ENCODE measurements at places on chromosomes 2 and 18.

GRCh38 chr18:27005589-27005988 is 140.1 kb upstream of the AQP4 start:
- no peak for DNase-seq

DNA sequence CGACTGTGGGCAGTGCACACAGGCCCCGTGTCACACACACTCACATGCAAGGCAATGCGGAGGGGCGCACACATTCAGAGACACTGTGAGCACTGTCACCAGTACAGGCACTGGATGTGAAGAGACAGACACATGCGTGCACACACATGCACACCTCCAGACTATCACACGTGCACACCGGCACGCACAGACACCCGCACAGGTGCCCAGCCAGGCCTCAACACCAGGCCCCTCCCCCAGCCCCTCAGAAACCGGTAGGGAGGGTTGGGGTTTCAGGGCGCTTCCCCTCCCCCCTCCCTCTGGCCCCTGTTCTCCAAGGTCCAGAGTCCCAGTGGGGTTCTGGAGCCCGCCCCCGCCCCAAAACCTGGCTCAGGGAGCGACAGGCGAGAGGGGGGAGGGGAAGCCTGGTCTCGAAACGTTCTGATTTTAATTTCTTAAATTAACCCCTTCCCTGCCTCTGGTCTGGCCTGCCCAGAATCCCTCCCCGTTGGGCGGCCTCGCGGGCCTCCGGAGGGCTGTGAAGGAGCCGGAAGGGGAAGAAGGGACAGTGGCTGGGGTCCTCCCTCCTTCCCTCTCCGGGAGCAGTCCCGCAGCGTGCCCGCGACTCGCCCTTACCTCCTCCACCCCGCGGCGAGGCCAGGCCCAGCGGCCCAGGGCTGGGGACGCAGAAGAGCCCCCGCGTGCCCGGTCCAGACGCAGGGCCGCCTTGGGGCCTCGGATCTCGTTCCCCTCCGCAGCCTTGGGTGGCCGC is 558 bp downstream of the FBXO41 start:
- DNase-seq: no peak

GRCh38 chr2:42789751-42790150 is 2.6 kb downstream of the HAAO start:
- no peak for DNase-seq

- no peak for DNase-seq
These were observed 2.9 kb upstream of the SLC19A3 start for GRCh38 chr2:227720680-227721079.

GRCh38 chr18:47036298-47036874 is 965 bp upstream of the ELOA2 start:
- peak; percentile 62 for DNase-seq

- peak; percentile 50 for DNase-seq
These were observed 139.3 kb downstream of the SETBP1 start for GRCh38 chr18:44819944-44820510.

DNA sequence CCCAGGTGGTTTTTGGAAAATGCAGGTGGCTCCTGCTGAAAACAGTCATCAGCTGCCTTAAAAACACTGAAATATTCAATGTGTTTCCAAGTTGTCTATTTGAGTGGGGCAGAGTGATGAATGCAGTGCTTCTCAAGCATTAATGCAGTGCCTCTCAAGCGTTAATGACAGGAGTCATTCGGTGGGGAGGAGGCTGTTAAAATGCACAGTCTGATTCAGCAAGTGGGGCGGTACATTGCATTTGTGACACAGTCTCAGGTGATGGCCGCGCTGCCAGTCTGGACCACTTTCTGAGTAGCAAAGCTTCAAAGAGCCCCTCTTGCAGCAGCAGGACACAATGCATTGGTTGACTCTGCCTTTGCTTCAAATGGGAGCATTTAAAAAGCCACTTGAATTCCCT is 231.4 kb upstream of the RGPD4 start:
- no peak for DNase-seq

DNA sequence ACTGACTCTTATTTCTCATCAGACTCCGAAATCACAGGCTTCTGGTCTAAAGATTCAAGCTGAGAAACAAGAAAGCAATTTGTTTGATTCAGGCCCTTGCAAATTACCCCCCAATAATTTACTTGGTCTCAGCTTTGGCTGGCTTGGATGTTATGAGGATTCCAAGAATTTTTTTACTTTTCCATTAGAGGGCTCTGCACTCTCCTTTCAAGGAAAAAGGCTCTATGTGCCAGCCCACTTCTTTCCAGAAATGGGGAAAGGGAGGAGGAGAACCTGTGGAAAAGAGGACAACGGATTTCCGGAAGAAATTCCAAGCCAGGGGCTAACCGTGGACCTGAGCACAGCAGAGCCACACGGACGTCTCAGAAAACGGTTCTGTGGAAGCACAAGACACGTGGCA is 44.4 kb downstream of the BCL11A start:
- no peak for DNase-seq

DNA sequence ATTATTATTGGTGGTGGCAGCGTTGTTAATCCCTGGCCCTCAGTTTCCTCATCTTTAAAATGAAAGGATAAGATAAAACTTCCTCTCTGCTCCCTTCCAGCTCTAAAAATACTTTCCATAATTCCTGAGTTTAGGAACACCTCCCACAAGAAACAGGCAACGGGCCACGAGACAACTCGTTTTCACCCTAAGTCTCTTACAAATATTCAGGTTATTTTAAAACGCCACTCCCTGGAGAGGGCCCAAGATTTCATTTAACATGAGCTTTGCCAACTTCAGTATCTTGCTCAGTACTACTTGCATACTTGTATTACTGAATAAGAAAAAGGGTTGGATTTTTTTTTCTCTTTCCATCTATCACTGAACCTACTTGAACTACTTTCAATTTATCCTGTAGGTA is 611.1 kb upstream of the FANCL start:
- DNase-seq: no peak

DNA sequence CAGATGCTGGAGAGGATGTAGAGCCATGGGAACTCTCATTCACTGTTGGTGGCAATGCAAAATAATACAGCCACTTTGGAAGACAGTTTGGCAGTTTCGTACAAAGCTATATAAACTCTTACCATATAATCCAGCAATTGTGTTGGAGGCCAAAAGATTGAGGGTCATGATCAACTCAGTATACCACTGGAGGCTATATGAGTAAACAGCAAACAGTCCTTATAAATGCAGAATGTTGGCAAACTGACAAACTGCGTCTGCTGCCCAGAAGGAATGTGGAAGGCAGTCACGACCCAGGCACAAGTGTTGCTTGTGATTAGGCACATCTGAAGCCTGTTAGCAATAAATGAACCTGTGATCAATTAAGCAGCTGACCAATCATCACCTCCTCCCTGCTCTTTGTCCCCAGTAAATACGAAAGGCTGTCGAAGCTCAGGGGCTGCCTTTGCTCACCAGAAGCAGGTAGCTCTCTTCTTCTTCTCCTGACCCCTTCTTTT is 98.1 kb upstream of the SPOPL start:
- DNase-seq: no peak

DNA sequence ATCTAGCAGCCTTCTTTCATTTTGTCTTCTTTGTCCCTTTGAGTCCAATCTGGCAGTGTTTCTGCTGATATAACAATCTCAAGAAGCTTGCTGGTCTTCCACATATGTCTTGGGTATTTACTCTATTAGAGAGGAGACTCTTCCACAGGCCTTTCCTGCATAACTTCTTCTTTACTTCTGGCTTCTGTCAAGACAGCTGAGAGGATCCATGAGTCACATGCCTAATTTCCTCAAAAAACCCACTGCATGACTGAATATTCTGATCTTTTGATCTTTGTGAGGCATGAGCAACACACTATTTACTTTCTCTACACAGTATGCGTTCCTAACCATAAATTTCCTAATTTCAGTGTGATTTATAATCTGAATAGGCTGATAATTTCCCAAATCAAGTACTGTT is 5.1 kb upstream of the DCC start:
- no peak for DNase-seq

DNA sequence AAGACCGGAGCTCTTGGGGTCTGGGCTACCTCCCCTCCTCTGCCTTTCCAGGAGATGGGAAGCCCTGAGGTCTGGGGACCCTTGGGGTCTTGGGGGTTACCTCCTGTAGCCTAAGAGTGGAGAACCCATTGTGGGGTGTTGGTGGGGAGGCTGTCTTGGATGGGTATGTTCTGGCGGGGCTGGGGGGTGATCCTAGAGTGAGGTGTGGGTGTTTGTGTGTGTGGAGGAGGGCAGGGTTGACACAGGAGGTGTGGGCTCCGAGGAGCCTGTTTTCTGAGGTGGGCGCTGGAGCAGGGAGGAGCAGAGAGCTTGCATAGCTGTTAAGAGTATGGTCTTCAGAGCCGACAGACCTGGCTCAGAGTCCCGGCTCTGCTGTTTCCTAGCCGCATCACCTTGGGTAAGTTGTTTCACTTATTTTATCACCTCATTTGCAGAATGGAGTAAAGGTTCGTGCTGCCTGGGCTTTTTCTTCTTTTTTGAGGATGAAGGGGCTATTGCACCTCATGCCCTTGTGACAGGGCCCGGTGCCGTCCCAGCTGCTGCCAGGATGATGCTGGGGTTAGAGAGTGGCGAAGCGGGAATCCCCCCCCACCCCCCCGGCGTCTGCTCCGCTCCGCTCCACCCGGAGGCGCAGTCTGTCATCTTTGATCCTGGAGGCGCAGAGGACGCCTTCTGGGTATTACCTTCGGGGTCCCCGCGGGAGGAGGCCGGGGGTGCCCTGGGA is 17.2 kb downstream of the TET3 start:
- DNase-seq: no peak

DNA sequence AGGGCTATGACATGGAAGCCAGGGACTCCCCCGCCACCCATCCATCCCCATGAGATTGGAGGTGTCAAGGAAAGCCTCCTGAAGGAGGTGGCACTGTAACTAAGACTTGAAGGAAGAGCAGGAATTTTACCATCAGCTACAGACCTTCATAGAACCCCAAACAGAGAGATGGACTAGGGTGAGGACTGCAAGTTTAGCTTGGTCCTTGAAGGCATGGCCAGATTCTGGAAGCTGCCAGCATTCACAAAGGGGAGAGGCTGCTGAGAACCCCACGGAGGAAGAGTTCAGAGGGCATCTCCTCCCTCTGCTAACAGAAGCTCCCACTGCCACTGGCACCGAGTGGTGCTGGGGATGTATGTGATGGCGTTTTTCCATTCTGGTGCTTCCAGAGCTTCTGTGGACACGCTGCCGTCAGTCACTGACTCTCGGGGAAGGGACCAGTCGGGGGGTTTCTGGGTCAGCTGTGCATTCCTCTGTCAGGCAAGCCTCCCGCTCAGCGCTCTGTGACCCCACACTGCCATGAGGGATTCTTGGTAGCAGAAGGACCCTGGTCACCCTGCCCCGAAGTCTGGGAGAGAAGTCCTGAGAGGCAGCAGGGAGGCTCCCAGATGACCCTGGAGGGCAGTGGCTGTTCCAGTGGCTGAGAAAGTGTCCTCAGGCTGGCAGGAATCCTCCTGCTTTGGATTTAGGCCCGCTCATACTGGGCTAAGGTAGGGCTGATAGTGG is 18.1 kb downstream of the TMEM185B start:
- DNase-seq: no peak

GRCh38 chr2:201116959-201117734 is 1.2 kb downstream of the CFLAR start:
- DNase-seq: peak; percentile 75

DNA sequence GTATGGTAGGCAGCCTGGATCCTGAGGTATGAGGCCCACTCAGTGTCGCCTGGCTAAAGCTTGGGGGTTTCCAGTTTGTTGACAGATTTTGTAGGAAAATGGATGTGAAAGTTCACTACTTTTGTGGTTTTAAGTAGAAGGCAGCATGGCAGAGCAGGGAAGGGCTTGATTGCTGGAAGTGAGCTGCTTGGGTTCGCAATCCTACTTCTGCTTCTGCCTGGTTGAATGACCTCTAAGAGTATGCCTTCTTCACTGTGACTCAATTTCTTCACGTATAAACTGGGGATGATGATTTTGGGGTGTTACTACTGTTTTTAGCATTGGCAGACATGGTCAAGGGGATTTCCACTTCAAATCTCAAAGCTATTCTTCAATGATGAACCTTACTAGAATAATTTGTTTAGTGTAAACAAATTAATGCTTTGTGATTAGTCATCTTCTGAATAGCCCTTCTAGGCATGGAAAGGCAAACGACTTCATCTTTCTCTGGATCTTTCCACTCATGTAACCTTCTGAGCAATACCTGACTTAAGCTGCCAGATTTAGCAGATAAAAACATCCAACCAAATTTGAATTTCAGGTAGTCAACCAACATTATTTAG is 13.2 kb downstream of the BMP10 start:
- no peak for DNase-seq

DNA sequence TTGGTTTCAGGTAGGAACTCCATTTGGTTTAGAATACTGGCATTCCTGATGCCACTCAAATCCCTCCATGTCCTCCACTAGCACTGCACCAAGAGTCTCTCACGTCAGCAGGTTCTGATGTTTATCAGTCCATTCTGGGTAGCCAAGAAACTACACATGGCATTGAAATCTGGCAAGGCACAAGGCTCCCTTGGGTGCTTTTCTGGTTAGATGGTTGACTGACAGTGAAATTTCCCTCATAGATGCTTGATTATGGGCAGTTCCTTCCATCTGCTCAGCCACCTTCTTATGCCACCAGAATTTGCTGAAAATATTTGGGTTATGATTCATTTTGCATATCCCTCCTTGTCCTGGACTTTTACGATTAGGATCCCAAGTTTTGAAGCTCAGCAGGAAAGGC is 32.6 kb downstream of the EDAR start:
- no peak for DNase-seq

GRCh38 chr2:70613521-70613920 is 59.9 kb upstream of the TGFA start:
- DNase-seq: no peak

- no peak for DNase-seq
These were observed 33.4 kb downstream of the WDR43 start for GRCh38 chr2:28927878-28928277.

GRCh38 chr2:21146638-21147037 is 22.9 kb downstream of the TDRD15 start:
- no peak for DNase-seq

- DNase-seq: no peak
These were observed 32.6 kb downstream of the LAMA3 start for GRCh38 chr18:23721696-23722480.

DNA sequence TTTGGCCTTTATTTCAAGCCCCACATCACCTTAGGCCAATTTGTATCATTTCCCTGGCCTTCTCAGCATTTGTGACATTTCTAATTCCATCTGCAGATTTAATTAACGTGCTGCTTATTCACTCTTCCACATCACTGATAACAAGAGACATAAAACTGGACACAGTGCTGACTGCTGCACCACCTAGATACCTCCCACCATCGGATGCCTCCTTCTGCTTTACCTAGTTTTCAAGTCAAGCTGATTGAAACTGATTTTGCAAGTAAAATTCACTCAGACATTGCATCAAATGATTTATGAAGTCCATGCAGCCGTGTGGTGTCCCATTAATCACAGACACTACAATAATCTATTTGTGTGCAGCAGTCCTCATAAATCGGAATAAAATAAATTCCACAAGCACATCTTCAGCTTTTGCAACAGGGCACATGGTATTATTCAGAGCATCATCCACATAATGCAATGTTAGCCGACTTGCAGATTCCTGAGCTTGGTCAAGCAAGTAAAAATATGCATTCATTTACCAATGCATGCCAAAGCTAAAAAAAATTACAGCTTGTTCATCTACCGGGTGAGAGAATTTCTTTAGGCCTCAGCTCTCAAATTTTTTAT is 15.9 kb upstream of the CRIM1 start:
- no peak for DNase-seq

GRCh38 chr2:33839791-33840190 is 240.7 kb upstream of the FAM98A start:
- DNase-seq: no peak

GRCh38 chr2:56476509-56477071 is 292.8 kb downstream of the CCDC85A start:
- no peak for DNase-seq

GRCh38 chr2:164960159-164960558 is 4.8 kb upstream of the SLC38A11 start:
- DNase-seq: no peak

- DNase-seq: no peak
These were observed 99.8 kb upstream of the FSIP2 start for GRCh38 chr2:185638771-185639170.

All from myocyte (in vitro differentiated cells).